ENCODE measurements at places on chromosomes 3 and 15. TPM values are rescaled to one million over a fixed set of nuclear protein-coding genes. Genes with fewer than 3 reads are reported as not detected.

GRCh38 chr3:194339356-194339755, 11.8 kb downstream of the CPN2 start:
- no peak for DNase-seq

GRCh38 chr3:14918356-14918860, 29.0 kb upstream of the NR2C2 start:
- no peak for DNase-seq

- DNase-seq: no peak
Observed at GRCh38 chr15:70311821-70312220, 214.1 kb upstream of the TLE3 start.

- DNase-seq: no peak
Observed at GRCh38 chr3:106957029-106957428, 420.2 kb upstream of the CCDC54 start.

- DNase-seq: peak; percentile 58
Observed at GRCh38 chr15:92655178-92655995, at the start of gene FAM174B. TSS of gene FAM174B (minus strand) at chr15:92655775.

GRCh38 chr15:69475769-69476358, 23.2 kb downstream of the RPLP1 start:
- peak; percentile 74 for DNase-seq

DNA sequence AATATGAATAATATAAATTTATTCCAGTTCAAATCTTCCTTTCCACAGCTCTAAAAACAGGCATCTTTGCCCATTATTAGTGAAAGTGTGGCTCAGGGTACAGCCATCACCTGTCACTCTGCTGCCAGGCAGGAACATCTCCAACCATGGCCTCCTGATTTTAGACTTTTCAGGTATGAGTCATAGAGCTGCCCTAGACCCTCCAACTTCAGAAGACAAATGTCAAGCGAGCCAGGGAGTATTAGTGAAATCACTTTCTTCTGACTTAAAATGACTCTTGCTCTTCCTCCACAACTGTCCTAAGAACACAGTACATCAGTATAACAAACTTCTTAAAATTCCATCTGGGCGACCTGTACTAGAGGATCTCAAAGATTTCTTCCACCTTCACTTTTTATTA, 78.1 kb upstream of the AKAP13 start:
- no peak for DNase-seq

DNA sequence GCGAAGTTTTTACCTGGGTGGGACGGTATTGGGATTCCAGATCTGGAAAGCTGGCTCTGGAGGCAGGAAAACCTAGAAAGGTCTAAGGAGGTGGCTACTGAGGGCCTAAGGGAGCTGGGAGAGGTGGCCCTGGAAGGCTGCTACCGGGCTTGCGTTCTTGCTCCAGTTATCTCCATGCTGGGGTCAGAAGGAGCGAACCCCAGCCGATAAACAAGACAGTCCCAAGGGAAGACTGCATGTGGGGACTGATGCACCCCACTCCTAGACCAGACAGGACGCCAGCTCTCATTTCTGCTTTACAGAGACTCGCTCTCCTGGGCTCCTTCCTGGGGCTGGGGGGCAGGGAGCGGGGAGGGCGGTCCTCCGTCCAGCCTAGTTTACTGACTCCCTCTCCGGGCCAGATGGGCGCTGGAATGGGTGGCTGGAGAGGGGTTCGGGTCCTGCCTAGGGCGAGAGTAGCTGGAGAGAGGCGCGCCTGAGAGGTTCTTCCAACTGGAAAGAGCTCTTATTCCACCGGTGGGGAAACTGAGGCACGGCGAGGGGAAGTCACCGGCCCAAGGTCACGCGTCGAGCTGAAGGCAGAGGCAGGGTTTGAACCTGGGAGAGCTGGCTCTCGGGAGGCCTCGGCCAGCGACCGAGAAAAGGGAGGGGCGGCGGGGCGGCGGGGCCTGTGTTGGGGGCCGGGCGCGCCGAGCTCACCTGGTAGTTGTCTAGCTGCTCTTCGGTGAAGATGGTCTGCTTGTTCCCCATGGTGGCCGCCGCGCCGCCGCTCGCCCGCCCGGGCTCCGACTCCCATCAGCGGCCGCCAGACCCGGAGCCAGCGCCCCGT, 565 bp downstream of the CIB2 start:
- DNase-seq: no peak

GRCh38 chr3:47536967-47537366, 23.5 kb upstream of the ELP6 start:
- no peak for DNase-seq

The ZKSCAN7 gene
- 3.6 TPM for total RNA-seq

The CCDC51 gene
- 10.9 TPM for total RNA-seq

The ECE2 gene
- 2.3 TPM for total RNA-seq

Measured in right cardiac atrium (tissue), 5 donors.